Uterus (tissue), 4 donors: ENCODE measurements at places on chromosomes 2 and 18. TPM values are rescaled to one million over a fixed set of nuclear protein-coding genes. Genes with fewer than 3 reads are reported as not detected.

ITPRIPL1 gene
- total RNA-seq = 7.3 TPM

GRCh38 chr18:32884543-32884942, 111.7 kb upstream of the KLHL14 start:
- no peak for DNase-seq

DNA sequence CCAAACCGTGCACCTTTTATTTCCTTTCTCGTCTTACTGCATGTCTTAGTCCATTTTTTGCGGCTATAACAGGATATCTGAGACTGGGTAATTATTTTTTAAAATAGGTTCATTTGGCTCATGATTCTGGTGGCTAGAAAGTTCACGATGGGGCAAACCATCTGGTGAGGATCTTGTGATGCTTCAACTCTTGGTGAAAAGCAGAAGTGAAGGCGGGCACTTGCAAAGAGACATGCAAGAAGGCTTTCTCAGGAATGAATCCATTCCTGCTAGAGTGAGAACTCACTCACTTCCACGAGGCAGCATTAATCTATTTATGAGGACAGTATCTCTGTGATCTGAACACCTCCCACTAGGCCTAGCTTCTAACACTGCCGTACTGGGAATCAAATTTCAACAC, 327.1 kb upstream of the RBMS1 start:
- DNase-seq = no peak

- DNase-seq = no peak
Measured at GRCh38 chr18:1002653-1003178, 98.0 kb downstream of the ADCYAP1 start.

DNA sequence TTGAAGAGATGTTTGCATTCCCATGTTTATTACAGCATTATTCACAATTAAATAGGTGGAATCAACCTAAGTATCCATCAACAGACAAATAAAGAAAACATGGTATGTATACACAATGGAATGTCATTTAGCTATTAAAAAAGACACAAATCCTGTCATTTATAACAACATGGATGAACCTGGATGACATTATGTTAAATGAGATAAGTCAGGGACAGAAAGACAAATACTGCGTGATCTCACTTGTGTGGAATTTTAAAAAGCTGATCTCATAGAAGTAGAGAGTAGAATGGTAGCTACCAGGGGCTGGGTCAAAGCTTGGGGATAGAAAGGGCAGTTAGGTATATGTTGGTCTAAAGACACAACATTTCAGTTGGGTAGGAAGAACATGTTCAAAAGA, 376.3 kb downstream of the EPHA4 start:
- no peak for DNase-seq

SOX11 gene
- not detected for total RNA-seq

ERBB4 gene
- total RNA-seq = 0.59 TPM

GCG gene
- total RNA-seq = not detected

FRZB gene
- 9.5 TPM for total RNA-seq

GRCh38 chr18:27899893-27900292, 277.0 kb downstream of the CDH2 start:
- no peak for DNase-seq

DNA sequence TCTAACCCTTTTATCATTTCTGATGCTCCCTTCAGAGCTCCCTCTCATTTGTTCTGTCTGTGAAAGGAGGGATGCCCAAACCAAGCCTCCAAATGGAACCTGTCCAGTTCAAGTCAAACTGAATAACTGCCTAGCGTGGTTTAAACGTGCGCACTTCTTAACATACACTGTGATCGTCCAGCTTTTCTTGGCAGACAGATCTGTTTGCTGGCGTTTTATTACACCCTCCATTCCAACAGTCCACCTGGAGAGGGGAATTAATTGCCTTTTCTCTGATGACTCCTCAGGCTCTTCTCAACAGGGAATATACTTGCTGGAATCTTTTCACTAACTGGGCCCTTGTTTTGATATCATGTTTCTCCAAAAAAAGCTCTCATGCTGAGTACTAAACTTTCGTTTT, 379.2 kb upstream of the POU3F3 start:
- no peak for DNase-seq

- peak; percentile 56 for DNase-seq
Measured at GRCh38 chr2:160324161-160324800, 124.2 kb upstream of the ITGB6 start.

- no peak for DNase-seq
Measured at GRCh38 chr2:158004126-158004764, 97.4 kb upstream of the UPP2 start.

DNA sequence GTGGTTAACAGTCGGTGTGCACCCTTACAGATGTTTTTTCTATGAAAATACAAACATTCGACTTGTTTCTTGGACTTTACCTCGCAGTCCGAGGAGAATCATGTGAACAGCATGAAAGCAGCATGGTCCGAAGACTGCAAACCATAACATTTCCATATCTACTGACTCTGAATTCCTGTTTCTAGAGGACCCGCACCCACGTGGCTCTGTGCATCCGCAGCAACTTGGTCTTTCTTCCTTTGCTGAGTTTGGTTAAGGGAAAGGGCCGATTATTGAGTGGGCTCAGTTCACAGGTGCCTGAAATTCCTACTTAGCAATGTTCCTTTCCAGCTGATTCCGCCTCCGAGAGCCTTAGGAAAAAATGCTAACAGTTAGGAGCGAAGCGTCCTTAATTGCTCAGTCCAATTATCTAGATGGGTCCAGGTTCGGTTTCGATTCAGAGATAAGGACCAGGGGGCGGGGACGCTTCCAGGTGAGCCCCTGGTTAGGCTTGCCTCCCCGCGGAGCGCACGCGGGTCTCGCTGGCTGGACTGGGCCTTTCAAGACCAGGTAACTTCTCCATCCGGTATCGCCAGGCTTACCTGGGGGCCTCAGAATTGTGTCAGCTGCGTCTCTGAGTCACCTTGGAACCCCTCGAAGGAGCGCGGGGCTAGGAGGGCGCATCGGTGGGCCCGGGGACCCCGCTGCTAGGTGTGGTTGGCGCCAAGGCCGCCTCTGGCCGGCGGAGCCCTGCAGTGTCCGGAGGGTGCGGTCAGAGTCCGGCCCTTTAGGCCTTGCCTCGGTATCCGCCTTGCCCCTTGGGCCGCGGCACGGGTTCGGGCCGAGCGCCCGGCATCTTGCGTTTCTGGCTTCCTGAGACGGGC, 1.1 kb upstream of the B3GNT2 start:
- peak; percentile 26 for DNase-seq

DNA sequence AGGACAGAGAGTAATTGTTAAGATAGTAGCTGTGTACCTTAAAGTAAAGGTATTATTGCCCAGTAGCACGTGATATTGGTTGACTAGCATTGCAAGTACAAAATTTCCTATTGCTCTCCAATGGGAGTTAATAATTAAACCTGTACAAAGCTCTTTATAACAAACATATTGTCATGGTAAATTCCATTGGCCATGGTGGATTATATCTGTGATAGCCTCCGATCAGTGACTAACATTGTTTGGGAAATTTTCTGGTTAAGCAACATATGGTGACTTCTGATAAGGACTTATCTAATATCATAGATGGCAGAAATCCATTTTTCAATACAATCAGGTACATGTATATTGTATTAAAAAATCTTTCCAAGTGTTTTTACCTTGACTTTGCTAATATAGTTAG, 360.8 kb downstream of the DCC start:
- no peak for DNase-seq

- DNase-seq = no peak
Measured at GRCh38 chr2:138536740-138537139, 35.2 kb downstream of the SPOPL start.

ALPI gene
- total RNA-seq = not detected

DNA sequence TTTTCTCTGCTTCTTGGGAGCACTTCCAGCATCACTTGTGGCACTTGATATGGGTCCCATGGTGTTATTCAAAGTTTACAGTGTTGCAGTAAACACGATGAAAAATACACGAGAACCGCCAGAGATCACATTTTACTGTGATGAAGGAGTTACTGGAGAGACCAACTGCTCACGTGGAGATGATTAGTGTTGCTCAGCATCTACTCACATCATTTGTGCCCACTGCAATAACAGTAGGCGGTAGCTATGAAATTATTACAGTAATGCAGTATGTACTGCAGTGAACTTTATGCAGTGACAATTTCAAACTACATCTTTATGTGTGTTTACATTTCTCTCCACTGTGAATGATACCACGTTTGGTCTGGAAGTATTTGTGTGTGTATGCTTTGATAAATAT, 93.5 kb downstream of the SLC4A3 start:
- no peak for DNase-seq
